Activated CD4-positive, alpha-beta T cell treated with anti-CD3 and anti-CD28 coated beads for 4 hours (primary cell): ENCODE measurements at places on chromosomes 2 and 18.

- DNase-seq: no peak
Measured at GRCh38 chr2:85255813-85256594, 71.8 kb downstream of the TGOLN2 start.

DNA sequence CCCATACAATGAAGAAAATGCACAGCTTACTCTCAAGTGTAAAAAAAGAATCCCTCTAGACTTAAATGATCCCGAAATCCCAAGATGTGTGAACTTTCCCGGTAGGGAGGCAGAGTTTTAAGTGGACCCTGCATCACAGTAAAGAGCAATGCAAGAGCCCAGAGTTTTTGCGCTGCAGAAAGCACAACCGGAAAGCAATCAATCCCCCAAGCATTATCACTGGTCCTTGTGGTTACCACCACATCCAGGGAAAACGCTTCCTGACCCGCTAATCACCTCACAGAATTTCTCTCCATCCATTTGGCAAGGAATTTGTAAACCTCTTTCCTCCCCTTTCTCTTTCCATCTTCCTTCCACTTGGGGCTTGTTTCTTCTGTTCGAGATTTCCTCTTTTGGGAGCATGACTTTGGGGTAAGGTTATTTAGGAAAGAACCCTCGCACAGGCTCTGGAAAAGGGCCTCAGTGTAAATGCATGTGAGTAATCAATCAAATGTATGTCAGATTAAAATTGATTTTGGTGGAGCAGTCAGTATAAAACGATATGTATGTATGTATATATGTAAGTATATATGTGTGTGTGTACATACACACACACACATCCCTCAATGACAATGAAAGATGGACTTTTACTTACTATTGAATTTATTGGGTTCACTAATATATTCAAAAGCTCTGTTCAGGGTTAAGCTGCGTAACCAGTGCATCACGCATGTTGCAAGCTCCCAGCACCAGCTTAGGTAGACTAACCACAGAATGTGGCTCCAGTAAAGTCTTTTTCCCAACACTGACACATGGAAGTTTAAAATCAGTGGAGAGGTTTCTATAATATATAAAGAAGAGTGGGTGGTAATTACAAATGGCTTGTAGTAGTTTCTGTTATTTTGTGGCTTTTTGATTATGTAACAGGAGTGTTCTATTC is 1.6 kb downstream of the PLCL1 start:
- DNase-seq: no peak

GRCh38 chr2:217301142-217301925 is 441.5 kb upstream of the TNP1 start:
- DNase-seq: no peak

DNA sequence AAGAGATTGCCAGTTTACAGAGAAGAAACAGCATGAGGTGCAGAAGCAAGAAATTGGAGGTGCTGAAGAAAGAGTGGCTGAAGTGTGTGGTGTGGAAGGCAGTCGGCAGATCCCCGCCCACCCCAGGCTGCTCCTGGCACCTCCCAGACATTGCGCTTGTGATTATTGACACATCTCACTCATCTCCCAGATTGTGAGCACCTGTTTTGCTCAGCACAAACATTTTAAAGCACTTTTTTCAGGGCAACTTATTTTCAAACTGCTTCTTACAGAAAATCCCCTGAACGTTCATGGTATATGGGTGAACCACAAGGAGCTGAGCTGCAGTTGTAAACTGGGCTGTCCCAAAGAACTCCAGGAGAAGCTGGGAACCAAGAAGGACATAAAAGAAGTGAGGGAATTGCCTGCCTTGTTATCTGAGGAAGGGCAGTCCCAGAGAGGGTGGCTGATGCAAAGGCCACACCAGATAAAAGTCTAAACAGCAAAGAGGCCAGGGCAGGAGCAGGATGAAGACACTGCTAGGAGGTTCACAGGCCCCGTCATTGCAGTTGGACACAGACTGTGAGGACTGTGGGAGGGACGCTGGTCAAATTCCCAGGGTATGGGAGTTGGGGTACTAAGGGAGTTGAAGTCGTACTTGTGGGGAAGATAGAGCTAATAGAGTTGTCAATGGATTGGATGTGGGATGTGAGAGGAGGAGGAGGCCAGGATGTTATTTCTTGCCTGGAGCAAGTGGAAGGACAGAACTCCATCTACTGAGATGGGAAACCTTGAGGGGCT is 65.1 kb downstream of the INPP4A start:
- DNase-seq: no peak

GRCh38 chr2:222569826-222570225 is 86.1 kb downstream of the FARSB start:
- no peak for DNase-seq

DNA sequence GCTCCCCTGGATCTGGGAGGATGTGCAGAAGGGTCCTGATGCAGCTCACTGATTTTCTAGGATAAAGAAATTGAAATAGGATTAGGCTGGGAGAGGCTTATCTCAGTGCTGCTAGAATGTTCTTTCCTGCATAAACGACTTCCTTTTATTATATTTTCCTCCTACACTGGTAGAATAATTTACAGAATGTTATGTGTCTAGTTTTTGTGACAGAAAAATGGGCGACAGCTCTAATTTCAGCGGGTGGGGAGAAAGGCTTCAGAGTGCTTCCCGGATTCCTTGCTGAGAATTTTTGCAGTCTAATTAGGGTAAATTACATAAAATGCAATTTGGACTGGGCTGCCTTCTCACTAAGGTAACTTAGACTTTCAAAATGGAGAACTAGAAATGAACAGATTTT is 66.2 kb downstream of the SKA1 start:
- DNase-seq: no peak

GRCh38 chr2:62733546-62733945 is 28.0 kb downstream of the EHBP1 start:
- DNase-seq: no peak
